Activated CD8-positive, alpha-beta memory T cell treated with anti-CD3 and anti-CD28 coated beads, Interleukin-2, amount 10 ng/mL, durations not matched to agents 7 days and 5 days (primary cell): ENCODE measurements at places on chromosomes 12 and 14. TPM values are rescaled to one million over a fixed set of nuclear protein-coding genes. Genes with fewer than 3 reads are reported as not detected.

The PPP1R36 gene
- total RNA-seq: not detected

The MAP3K9 gene
- total RNA-seq: 6.0 TPM

The SPX gene
- 0.64 TPM for total RNA-seq

The RTN1 gene
- total RNA-seq: not detected

DNA sequence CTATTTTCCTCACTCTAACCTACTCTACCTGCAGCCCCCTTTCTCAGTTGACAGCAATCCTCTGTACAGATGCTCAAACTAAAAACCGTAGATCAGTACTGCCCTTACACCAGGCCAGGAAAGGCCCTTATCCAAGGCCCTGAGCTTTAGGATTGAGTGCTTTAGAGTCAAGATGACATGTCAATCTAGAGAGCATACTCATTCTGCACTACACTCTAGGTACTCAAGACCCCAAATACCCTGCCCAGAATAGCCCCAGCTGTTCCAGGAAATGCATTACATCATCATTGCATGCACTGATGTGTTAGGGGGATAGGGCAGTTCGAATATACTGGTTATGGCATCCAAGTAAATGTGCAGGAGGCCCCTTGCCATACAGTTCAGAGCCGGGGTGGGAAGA lies 3.5 kb upstream of the PHLDA1 start:
- DNase-seq: peak; percentile 51
- peaks cover 45% of the 10 kb centered on the region for H3K4me1 ChIP-seq
- peaks cover 13% of the 10 kb centered on the region for H3K36me3 ChIP-seq
- H3K4me3 ChIP-seq: no peak overlapping the region

DNA sequence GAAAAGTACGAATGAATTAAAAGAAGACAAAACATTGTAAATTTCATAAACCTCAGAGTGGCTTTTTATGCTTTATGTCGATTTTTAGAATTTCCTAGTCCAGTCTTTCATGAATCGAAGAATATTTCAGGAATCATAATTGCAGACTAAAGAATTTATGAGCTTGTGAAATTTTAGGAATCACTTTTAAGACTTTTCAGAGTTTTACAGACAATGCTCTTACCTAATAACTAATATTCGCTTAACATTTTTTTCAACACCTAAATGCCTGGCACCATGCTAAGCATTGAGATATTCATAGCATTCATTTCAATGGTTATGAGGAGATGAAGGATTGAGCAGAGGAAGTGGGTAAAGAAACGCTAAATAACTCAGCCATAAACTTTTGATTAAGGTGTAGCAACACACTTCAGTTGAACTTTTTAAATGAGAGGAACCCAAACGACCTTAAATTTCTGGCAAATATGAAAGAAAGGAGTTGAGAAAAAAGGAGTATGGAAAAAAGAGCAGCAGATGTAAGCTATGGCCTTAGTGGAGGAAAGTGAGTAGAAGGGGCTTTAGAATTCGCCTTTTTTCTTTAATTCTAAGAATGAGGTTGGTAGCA lies 739 bp upstream of the USP44 start:
- H3K4me1 ChIP-seq: peaks cover 57% of the 10 kb centered on the region
- no peak for DNase-seq
- H3K27ac ChIP-seq: peak overlapping the region; percentile 97
- H3K36me3 ChIP-seq: peaks cover 11% of the 10 kb centered on the region
- H3K4me3 ChIP-seq: peak overlapping the region; percentile 84

DNA sequence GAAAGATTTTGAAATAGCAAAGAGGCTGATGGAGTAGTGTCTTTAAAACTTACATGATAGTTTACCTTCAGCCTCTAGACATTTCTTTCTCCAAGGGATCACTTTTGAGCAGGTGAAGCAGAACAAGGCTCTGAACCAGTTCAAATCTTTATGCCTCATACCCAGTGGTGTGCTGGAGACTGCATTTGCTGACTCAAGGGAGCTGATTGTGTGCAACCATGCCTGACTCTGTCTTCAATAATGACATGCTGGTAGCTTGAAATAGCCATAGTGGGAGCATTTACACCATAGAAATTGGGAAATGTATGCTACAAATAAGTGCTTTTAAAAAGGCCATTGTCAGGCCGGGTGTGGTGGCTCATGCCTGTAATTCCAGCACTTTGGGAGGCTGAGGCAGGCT lies 482.0 kb downstream of the TMTC2 start:
- no peak for DNase-seq
- no peaks in the 10 kb centered on the region for H3K27me3 ChIP-seq
- no peak overlapping the region for H3K27ac ChIP-seq
- no peaks in the 10 kb centered on the region for H3K36me3 ChIP-seq
- H3K4me1 ChIP-seq: no peaks in the 10 kb centered on the region

- DNase-seq: no peak
- peaks cover 14% of the 10 kb centered on the region for H3K27me3 ChIP-seq
- H3K4me1 ChIP-seq: peaks cover 5% of the 10 kb centered on the region
- H3K27ac ChIP-seq: no peak overlapping the region
- no peaks in the 10 kb centered on the region for H3K36me3 ChIP-seq
- H3K4me3 ChIP-seq: no peak overlapping the region
These were observed 121.7 kb downstream of the SLC38A1 start for GRCh38 chr12:46147144-46147543.

DNA sequence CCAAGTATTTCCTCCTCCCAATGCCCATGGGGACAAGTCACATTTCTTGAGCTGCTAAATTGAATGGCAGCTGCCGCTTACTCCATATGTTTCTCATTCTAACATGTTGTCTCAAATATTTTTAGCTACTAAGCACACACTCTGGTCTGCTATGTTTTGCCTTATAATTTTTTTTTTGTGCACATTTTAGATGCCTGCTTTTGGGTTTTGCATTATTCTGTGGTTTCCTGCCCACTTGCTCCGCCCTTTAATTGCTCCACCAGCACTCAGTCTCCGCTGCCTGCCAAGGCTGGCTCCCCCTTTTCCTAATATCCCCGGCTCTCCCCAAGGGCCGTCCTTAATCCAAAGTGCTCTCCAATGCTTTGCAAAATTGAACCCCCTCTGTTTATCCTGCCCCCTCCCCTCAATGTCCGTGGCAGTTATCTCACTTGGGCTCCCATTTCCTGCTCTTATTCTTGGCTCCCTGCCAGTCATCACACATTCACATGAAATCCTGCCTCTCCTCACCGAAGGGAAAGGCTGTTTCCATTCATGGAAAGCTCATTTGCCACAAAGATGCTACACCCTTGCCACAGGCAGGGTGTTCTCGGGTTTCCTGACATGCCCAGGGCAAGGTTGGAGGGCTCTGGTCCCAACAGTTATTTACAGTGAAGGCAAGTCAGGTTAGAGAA lies 79.4 kb downstream of the C12orf75 start:
- no peaks in the 10 kb centered on the region for H3K27me3 ChIP-seq
- H3K4me1 ChIP-seq: peaks cover 15% of the 10 kb centered on the region
- DNase-seq: no peak
- peaks cover 3% of the 10 kb centered on the region for H3K36me3 ChIP-seq
- H3K4me3 ChIP-seq: peak overlapping the region; percentile 17

DNA sequence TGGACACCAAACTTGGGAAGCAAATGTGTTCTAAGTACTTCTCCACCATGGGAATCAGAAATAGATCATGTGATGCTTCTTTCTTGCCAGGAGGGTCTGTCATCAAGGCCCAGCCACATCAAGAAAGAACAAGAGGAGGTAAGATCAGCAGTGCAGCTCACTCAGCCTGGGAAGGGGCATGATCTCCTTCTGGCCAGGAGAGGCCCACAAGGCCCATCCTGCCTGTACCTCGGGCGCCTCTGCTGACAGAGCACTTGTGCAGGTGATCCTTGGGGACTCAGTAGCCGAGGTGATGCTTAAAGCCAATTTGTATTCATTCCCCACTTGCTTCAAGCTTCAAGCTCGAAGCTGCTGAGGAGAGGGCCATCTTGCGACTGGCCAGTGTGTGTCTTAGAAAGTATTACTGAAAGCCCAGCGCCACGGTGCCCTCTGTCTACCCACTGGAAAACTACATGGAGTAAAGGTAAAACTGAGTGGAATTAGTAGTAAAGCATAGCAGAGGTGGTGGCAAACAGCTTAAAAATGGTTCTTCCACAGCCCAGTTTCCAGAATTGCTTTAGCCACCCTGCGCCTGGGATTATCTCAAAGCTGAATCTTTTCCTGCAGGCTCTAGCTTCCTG lies 26.2 kb downstream of the RTRAF start:
- peaks cover 11% of the 10 kb centered on the region for H3K27me3 ChIP-seq
- peaks cover 5% of the 10 kb centered on the region for H3K36me3 ChIP-seq
- H3K4me1 ChIP-seq: peaks cover 2% of the 10 kb centered on the region
- DNase-seq: no peak
- no peak overlapping the region for H3K4me3 ChIP-seq
- no peak overlapping the region for H3K27ac ChIP-seq

GRCh38 chr12:94186278-94187241 lies 38.2 kb downstream of the PLXNC1 start:
- H3K4me3 ChIP-seq: no peak overlapping the region
- H3K36me3 ChIP-seq: peaks cover 8% of the 10 kb centered on the region
- H3K27me3 ChIP-seq: no peaks in the 10 kb centered on the region
- no peak overlapping the region for H3K27ac ChIP-seq
- peaks cover 3% of the 10 kb centered on the region for H3K4me1 ChIP-seq

DNA sequence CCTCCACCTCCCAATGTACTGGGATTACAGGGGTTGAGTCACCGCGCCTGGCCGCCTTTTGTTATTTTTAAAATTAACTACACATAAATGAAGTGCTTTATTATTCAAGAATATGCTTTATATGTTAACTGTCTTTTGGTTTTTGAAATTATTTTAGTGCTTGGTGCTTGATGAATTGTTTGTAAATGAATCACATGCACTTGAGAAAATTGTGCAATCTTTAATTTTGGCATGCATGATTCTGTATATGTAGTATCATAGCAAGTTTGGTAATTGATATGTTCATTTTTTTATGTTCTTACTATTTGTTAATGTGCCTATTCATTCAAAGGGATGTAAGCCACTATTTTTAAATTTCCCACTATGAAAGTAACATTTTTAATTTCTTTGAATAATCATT lies 440.9 kb downstream of the NAV3 start:
- H3K4me3 ChIP-seq: no peak overlapping the region
- no peaks in the 10 kb centered on the region for H3K27me3 ChIP-seq
- H3K27ac ChIP-seq: no peak overlapping the region
- DNase-seq: no peak

DNA sequence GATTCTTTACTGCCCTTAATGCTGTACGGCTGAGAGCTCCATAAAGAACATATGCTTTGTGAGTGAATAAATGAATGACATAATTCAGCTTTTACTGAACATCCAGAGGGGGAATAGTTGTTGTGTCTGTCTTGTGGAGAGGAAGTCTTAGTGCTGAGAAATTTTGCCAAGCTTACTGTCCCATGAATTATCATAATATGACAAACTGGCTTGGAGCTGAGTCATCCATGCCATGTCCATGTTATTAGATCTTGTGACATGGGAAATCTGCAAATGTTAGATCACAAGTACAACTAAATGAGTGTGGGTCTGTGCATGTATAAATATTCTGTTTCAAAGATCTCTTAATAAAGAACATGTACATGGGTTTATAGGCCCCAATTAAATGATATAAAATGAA lies 350.4 kb downstream of the BMP4 start:
- no peak overlapping the region for H3K4me3 ChIP-seq
- no peaks in the 10 kb centered on the region for H3K27me3 ChIP-seq
- no peaks in the 10 kb centered on the region for H3K4me1 ChIP-seq
- H3K27ac ChIP-seq: no peak overlapping the region
- no peaks in the 10 kb centered on the region for H3K36me3 ChIP-seq

GRCh38 chr14:47675466-47676314 lies at the start of gene MDGA2:
Gene MDGA2 (minus strand): TSS chr14:47675605.
- no peak within 1 kb of the TSS for H3K4me3 ChIP-seq
- H3K27ac ChIP-seq: peak within 1 kb of the TSS; percentile 57

GRCh38 chr12:105091476-105092206 lies 7.4 kb upstream of the ALDH1L2 start:
- peaks cover 31% of the 10 kb centered on the region for H3K27me3 ChIP-seq
- H3K4me1 ChIP-seq: no peaks in the 10 kb centered on the region
- peaks cover 4% of the 10 kb centered on the region for H3K36me3 ChIP-seq
- DNase-seq: no peak

- H3K4me1 ChIP-seq: peaks cover 41% of the 10 kb centered on the region
- no peak for DNase-seq
- H3K36me3 ChIP-seq: peaks cover 33% of the 10 kb centered on the region
- no peak overlapping the region for H3K4me3 ChIP-seq
- H3K27me3 ChIP-seq: no peaks in the 10 kb centered on the region
- H3K27ac ChIP-seq: no peak overlapping the region
These were observed 3.1 kb downstream of the YAF2 start for GRCh38 chr12:42234970-42235369.

- no peak overlapping the region for H3K4me3 ChIP-seq
- no peaks in the 10 kb centered on the region for H3K36me3 ChIP-seq
- peaks cover 48% of the 10 kb centered on the region for H3K27me3 ChIP-seq
- DNase-seq: no peak
These were observed 30.1 kb downstream of the DACT1 start for GRCh38 chr14:58667900-58668299.

- peak; percentile 47 for DNase-seq
- no peaks in the 10 kb centered on the region for H3K36me3 ChIP-seq
- no peak overlapping the region for H3K27ac ChIP-seq
- H3K27me3 ChIP-seq: peaks cover 5% of the 10 kb centered on the region
These were observed 691.8 kb downstream of the BCL11B start for GRCh38 chr14:98580131-98580678.

DNA sequence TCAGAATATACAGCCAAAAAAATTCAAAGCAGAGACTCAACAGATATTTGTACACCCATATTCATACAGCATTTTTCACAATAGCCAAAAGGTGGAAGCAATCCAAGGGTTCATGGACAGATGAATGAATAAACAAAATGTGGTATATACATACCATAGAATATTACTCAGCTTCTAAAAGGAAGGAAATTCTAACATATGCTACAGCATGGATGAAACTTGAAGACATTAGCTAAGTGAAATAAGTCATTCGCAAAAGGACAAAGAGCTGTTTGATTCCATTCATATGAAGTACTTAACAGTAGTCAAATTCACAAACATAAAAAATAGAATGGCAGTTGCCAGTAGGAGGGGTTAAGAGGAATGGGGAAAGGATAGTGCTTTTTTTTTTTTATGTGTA lies 91.8 kb upstream of the ARID2 start:
- H3K36me3 ChIP-seq: peaks cover 1% of the 10 kb centered on the region
- no peak overlapping the region for H3K4me3 ChIP-seq
- DNase-seq: no peak
- peaks cover 12% of the 10 kb centered on the region for H3K4me1 ChIP-seq
- no peak overlapping the region for H3K27ac ChIP-seq
- peaks cover 11% of the 10 kb centered on the region for H3K27me3 ChIP-seq

GRCh38 chr12:78864403-78864869 lies at the start of gene SYT1:
Gene SYT1 (plus strand): TSS chr12:78864774.
- peaks cover 15% of the 10 kb centered on the region for H3K27me3 ChIP-seq
- DNase-seq: no peak
- H3K4me3 ChIP-seq: peak within 1 kb of the TSS; percentile 11
- H3K27ac ChIP-seq: no peak within 1 kb of the TSS
- no peaks in the 10 kb centered on the region for H3K36me3 ChIP-seq

DNA sequence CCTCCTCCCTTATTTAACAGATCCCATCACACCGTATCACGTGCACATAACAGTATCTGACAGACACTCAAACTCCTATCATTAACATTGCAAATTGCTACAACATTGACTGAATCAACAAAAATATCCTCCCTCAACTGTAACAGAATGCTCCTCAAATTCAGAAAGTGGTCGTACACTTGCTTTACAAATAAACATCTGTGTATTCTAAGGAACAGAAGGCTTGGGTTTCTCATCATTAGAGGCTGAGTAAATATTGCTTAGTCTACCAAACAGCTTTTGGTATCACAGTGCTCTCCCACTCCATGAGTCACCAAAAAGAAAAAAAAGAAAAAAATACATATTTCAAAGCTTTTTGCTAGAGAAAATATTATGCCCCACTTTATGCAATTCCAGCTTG lies 23.9 kb downstream of the FERMT2 start:
- no peak overlapping the region for H3K27ac ChIP-seq
- no peaks in the 10 kb centered on the region for H3K36me3 ChIP-seq
- DNase-seq: no peak
- no peak overlapping the region for H3K4me3 ChIP-seq
- H3K27me3 ChIP-seq: peaks cover 5% of the 10 kb centered on the region
